ENCODE measurements at places on chromosomes 5 and 9. TPM values are rescaled to one million over a fixed set of nuclear protein-coding genes. Genes with fewer than 3 reads are reported as not detected.
A peak's percentile ranks its signal among the peaks of the same experiment; 100 is the strongest.

The AQP7 gene
- total RNA-seq = 0.93 TPM

The NRG2 gene
- 2.0 TPM for total RNA-seq

The TLN1 gene
- 78.0 TPM for total RNA-seq

The PFN3 gene
- total RNA-seq = not detected

The KIF4B gene
- total RNA-seq = under 0.01 TPM

The GRK6 gene
- 13.8 TPM for total RNA-seq

The OR1J2 gene
- total RNA-seq = not detected

The RANBP17 gene
- total RNA-seq = 21.3 TPM

DNA sequence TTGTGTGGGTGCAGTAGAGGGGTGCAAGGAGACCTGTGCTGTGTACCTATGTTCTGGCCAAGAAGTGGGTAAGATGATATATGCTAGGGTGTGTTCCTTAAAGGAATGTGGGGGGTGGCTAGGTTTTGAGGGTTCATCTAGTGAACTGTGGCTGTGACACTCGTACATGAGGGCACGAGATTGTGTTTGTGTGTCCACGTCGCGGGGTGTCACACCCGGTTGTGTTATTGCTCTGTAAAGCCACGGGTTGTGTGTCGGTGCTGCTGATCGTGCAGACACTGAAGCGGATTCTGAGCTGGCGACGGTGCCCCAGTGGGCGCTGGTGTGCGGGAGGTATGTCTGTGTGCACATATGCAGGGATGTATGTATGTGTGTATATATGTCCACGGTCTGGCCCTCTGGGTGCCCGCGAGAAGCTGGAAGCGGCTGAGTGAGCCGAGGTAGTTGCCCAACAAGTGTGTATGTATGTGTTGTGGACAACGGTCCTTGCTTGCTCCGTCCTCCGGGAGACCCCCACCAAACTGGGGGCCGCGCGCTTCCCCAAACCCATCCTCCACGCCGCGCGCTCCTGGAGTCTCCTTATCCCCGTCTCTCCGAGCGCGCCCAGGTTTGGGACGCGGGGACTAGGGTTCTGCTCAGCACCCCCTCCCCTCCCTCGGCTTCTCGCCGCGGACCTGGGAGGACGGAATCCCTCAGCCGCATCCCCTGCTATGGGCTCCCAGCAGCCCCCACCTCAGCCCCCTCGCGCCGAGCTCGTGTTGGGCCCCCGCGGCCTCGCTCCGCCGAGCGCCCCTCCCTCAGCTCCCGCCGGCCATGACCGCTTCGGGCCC is 639 bp downstream of the PCDH1 start:
- H3K36me3 ChIP-seq = no peaks in the 10 kb centered on the region
- H3K27me3 ChIP-seq = peaks cover 85% of the 10 kb centered on the region
- H3K27ac ChIP-seq = no peak overlapping the region
- H3K4me3 ChIP-seq = peak overlapping the region; percentile 55

- no peak overlapping the region for H3K27ac ChIP-seq
- H3K36me3 ChIP-seq = no peaks in the 10 kb centered on the region
- H3K4me3 ChIP-seq = no peak overlapping the region
- DNase-seq = no peak
- H3K27me3 ChIP-seq = no peaks in the 10 kb centered on the region
- H3K4me1 ChIP-seq = no peaks in the 10 kb centered on the region
These were observed 41.0 kb upstream of the TMEM215 start for GRCh38 chr9:32742296-32742695.

- peaks cover 71% of the 10 kb centered on the region for H3K27me3 ChIP-seq
- H3K4me1 ChIP-seq = peaks cover 17% of the 10 kb centered on the region
- H3K4me3 ChIP-seq = no peak overlapping the region
These were observed 2.1 kb downstream of the CFAP77 start for GRCh38 chr9:132412089-132412488.

DNA sequence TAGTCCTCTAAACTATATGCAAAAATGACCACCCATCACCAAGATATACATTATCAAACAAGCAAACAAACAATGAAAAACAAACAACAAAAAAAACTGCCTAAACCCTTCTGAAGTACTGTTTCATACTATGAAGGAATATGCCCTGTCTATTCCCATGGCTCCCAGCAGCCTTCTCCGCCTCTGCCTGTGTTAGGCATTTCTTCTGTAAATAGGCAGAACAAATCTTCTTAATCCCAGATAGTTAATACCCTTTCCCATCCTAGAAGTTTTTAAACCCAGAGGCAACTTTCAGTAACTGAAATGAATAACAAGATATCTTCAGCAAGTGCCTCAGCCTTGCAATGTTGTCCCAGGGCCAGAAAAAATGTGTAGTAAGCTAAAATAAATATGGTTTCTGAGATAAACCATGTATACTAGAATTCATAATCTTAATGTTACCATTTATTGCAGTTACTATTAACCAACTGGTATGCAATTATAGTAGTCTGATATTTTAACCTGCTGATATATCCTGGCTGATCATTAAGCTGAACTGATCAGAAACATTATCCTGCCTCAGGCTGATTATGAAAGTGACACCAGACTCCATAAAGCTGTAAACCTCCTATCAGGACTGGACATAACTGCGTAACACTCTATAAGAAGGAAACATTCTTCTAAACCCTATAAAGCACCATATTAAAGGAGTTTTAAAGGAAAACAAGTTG is 68.5 kb downstream of the ANKRD31 start:
- H3K27ac ChIP-seq = no peak overlapping the region
- H3K36me3 ChIP-seq = no peaks in the 10 kb centered on the region
- no peaks in the 10 kb centered on the region for H3K27me3 ChIP-seq

GRCh38 chr9:129011761-129012181 is 16.4 kb downstream of the SH3GLB2 start:
- no peaks in the 10 kb centered on the region for H3K27me3 ChIP-seq
- peak overlapping the region; percentile 69 for H3K27ac ChIP-seq
- DNase-seq = no peak
- H3K36me3 ChIP-seq = peaks cover 79% of the 10 kb centered on the region
- H3K4me3 ChIP-seq = no peak overlapping the region

- peaks cover 2% of the 10 kb centered on the region for H3K27me3 ChIP-seq
- H3K36me3 ChIP-seq = no peaks in the 10 kb centered on the region
- DNase-seq = peak; percentile 41
- H3K27ac ChIP-seq = no peak overlapping the region
- peaks cover 20% of the 10 kb centered on the region for H3K4me1 ChIP-seq
These were observed 388 bp downstream of the ANKS6 start for GRCh38 chr9:98795970-98796363.

DNA sequence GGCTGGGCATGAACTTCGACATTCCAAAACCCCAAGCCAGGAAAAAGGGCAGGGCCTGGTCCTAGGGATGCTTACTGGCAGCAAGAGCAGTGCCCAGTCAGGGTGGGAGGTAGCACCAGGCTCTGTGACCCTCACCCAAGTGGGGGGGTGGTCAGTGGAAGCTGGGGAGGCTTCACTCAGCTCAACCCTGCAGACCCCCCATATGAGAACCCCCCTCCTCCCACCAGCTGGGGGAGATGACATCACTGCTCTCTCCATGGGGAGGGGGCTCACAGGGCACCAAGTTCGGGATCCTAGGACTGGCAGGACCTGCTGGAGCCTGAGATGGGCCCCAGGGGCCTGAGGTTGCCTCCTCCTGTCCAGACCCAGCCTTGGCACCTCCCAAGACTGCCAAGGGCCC is 4.7 kb downstream of the DNLZ start:
- peaks cover 42% of the 10 kb centered on the region for H3K36me3 ChIP-seq
- H3K27ac ChIP-seq = no peak overlapping the region
- H3K4me1 ChIP-seq = peaks cover 56% of the 10 kb centered on the region
- no peak for DNase-seq
- H3K4me3 ChIP-seq = no peak overlapping the region

DNA sequence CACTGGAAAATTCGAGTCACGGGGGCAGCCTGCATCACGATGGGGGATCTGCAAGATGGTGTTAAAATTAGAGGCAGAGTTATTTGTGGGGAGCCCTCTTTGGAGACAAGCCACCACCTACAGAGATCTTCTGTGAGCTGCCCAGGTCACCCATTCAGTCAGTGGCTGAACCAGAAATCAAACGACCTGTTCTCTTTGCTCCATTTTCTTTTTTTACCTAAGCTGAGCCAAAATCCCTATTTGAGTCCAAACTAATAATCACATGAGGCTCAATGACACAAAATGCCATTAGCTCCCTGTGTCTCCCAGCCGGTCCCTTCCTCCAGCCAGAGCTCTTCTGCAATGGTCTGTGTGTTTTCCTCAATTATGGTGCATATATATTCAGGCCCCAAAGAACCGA is 394.2 kb downstream of the AGTPBP1 start:
- H3K27me3 ChIP-seq = no peaks in the 10 kb centered on the region
- DNase-seq = no peak
- H3K4me1 ChIP-seq = no peaks in the 10 kb centered on the region
- no peaks in the 10 kb centered on the region for H3K36me3 ChIP-seq
- no peak overlapping the region for H3K27ac ChIP-seq
- H3K4me3 ChIP-seq = no peak overlapping the region

- no peak for DNase-seq
- no peaks in the 10 kb centered on the region for H3K36me3 ChIP-seq
- H3K4me1 ChIP-seq = no peaks in the 10 kb centered on the region
- H3K27ac ChIP-seq = no peak overlapping the region
These were observed 322.8 kb downstream of the ZSWIM6 start for GRCh38 chr5:61654876-61655275.

- H3K27me3 ChIP-seq = no peaks in the 10 kb centered on the region
- H3K27ac ChIP-seq = no peak overlapping the region
- no peaks in the 10 kb centered on the region for H3K4me1 ChIP-seq
- H3K36me3 ChIP-seq = no peaks in the 10 kb centered on the region
- DNase-seq = no peak
- no peak overlapping the region for H3K4me3 ChIP-seq
These were observed 2205.1 kb upstream of the C9orf72 start for GRCh38 chr9:29778281-29778849.

- H3K27me3 ChIP-seq = no peaks in the 10 kb centered on the region
- peaks cover 4% of the 10 kb centered on the region for H3K4me1 ChIP-seq
- no peak overlapping the region for H3K27ac ChIP-seq
- no peak overlapping the region for H3K4me3 ChIP-seq
These were observed 153.1 kb upstream of the RAPGEF1 start for GRCh38 chr9:131892902-131893500.

DNA sequence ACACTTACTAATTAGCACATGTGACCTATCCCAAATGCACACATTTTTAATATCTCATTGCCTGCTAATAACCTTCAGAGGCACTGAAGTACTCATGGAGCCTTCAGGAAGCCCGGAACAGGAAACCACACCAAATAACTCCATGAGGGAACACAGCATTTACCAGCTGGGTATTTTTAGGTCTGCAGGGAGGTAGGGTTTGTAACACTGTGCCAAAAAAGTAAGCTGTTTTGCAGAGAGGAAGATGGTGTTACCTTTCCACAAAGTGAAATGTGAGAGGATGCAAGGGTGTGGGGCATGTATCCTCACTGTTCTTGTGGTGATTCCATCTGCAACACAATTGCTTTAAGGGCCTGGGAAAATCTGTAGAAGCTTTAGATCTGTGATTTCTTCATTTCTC is 64.4 kb downstream of the NUDT12 start:
- no peak overlapping the region for H3K4me3 ChIP-seq
- peak; percentile 46 for DNase-seq
- H3K4me1 ChIP-seq = peaks cover 7% of the 10 kb centered on the region
- no peaks in the 10 kb centered on the region for H3K27me3 ChIP-seq

GRCh38 chr5:166185185-166185584 is 2106.3 kb upstream of the WWC1 start:
- no peak for DNase-seq
- no peak overlapping the region for H3K4me3 ChIP-seq
- no peaks in the 10 kb centered on the region for H3K36me3 ChIP-seq
- H3K27ac ChIP-seq = no peak overlapping the region

DNA sequence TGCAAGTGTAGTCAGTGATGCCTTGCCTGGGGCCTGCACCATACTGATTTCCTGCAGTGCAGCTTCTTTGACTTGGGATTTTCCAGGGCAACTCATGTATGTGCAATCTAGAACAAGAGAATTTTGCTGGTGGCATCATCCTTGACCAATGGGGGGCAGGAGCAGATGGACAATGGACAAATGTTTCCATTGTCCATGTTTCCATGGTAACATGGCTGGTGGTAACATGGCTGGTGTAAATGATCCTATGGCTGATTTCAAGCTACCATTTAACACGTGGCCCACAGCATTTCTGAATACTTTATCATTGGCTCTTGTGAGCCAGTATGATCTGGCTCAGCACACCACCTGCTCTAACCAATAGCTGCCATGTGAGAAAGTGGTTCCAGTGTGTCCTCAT is 130.1 kb upstream of the OSMR start:
- DNase-seq = no peak
- H3K4me3 ChIP-seq = no peak overlapping the region
- H3K4me1 ChIP-seq = peaks cover 10% of the 10 kb centered on the region

GRCh38 chr9:37619806-37620205 is 27.4 kb upstream of the TOMM5 start:
- no peak for DNase-seq
- peaks cover 2% of the 10 kb centered on the region for H3K27me3 ChIP-seq
- no peak overlapping the region for H3K27ac ChIP-seq
- H3K4me3 ChIP-seq = no peak overlapping the region

- H3K27ac ChIP-seq = no peak overlapping the region
- H3K4me3 ChIP-seq = no peak overlapping the region
- H3K4me1 ChIP-seq = no peaks in the 10 kb centered on the region
- H3K36me3 ChIP-seq = no peaks in the 10 kb centered on the region
- no peaks in the 10 kb centered on the region for H3K27me3 ChIP-seq
- no peak for DNase-seq
These were observed 34.7 kb upstream of the GFPT2 start for GRCh38 chr5:180387798-180388197.

- peaks cover 24% of the 10 kb centered on the region for H3K4me1 ChIP-seq
- DNase-seq = peak; percentile 78
- H3K4me3 ChIP-seq = peak overlapping the region; percentile 21
- no peak overlapping the region for H3K27ac ChIP-seq
- peaks cover 53% of the 10 kb centered on the region for H3K27me3 ChIP-seq
These were observed 524 bp downstream of the PRR7 start for GRCh38 chr5:177447066-177447610.

DNA sequence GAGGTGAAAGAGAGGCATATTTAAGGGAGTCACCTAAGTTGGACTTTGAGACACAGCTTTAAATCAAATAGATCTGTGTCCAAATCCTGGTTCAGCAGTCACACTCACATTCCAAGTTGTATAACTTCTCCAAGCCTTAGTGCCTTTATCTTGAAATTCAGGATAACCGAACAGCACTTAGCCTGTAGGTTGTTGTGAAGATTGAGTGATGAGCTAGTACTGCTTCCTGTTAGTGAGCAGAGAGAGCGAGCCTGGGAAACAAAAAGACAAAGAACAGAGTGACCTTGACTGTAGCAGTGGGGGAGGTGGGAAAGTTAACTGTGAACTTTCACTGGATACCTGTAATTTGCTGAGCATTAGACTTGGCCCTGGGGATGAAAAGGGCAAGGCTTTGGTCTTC is 22.4 kb downstream of the MAML1 start:
- peaks cover 3% of the 10 kb centered on the region for H3K36me3 ChIP-seq
- H3K27me3 ChIP-seq = no peaks in the 10 kb centered on the region
- H3K27ac ChIP-seq = no peak overlapping the region
- DNase-seq = no peak

GRCh38 chr5:178207917-178208280 is 3.6 kb downstream of the HNRNPAB start:
- no peak overlapping the region for H3K27ac ChIP-seq
- no peaks in the 10 kb centered on the region for H3K27me3 ChIP-seq
- DNase-seq = no peak

Measured in muscle of leg (tissue), 16 donors.